Stimulated activated naive CD4-positive, alpha-beta T cell treated with Interleukin-2 at 50 U/mL for 16 hours (primary cell): ENCODE measurements at places on chromosomes 13 and 19.

GRCh38 chr19:31119951-31120690, 229.1 kb downstream of the TSHZ3 start:
- no peak for DNase-seq

- DNase-seq: no peak
Observed at GRCh38 chr13:37069597-37070103, 10.2 kb upstream of the SUPT20H start.

DNA sequence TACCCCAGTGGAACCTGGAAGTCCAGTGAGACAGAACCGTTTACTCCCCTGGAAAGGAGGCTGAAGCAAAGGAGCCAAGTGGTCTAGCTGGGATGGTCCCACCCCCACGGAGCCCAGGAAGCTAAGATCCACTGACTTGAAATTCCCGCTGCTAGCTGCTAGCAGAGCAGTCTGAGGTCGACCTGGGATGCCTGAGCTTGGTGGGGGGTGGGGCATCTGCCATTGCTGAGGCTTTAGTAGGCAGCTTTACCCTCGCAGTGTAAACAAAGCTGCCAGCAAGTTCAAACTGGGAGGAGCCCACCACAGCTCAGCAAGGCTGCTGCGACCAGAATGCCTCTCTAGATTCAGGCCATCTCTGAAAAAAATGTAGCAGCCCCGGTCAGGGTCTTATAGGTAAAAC, 437.0 kb downstream of the SUCLA2 start:
- DNase-seq: no peak

DNA sequence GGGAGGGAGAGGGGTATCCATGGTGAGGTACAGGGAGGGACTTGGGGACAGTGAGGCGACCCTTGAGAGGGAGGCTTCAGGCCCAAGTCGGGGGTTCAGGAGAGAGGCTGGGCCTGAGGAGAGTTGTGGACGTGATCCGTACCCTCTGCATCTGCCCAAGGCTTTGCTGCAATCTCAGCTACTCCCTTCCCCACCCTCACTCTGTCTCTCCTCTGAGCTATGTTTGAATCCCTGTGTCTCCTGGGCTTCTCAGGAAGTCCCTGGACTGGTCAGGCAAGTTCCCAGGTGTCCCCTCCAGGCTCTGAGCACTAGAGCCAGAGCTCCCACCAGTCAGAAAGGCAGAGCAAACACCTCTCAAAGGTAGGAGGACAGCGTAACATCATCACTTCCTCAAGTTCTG, 1.8 kb downstream of the LIN37 start:
- no peak for DNase-seq

GRCh38 chr19:8254286-8255001, 45.3 kb downstream of the CERS4 start:
- DNase-seq: no peak

- DNase-seq: peak; percentile 78
Observed at GRCh38 chr19:10644260-10645007, 9.7 kb upstream of the ILF3 start.

DNA sequence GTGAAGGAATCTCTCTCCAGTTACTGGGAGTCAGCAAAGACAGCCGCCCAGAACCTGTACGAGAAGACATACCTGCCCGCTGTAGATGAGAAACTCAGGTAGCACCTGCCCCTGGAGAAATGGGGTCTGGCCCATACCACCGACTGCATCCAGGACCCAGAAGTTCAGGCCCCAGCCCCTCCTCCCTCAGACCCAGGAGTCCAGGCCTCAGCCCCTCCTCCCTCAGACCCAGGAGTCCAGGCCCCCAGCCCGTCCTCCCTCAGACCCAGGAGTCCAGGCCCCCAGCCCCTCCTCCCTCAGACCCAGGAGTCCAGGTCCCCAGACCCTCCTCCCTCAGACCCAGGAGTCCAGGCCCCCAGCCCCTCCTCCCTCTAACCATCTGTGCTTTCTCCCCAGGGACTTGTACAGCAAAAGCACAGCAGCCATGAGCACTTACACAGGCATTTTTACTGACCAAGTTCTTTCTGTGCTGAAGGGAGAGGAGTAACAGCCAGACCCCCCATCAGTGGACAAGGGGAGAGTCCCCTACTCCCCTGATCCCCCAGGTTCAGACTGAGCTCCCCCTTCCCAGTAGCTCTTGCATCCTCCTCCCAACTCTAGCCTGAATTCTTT, 3.0 kb downstream of the APOC2 start:
- DNase-seq: no peak

- DNase-seq: peak; percentile 16
Observed at GRCh38 chr19:38142176-38143035, 81.6 kb downstream of the DPF1 start.

DNA sequence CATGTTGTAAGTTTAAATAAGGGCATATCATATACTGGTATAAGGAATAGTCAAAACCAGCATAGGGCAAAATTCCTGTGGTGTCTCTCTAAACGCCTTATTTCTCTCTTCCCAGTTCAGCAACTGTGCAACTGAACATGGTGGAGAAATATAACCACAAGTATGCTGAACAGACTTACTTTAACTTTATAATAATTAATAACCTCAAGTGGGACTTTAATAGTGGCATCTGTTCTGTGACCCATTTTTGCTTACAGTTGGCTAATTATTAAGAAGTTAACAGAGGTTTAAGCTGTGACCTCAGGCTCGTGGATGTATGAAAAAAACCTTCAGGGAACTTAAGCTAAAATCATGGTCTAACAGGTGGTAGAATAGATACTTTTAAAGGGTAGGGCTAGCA, 54.3 kb downstream of the MICU2 start:
- no peak for DNase-seq

GRCh38 chr19:2003874-2004273, 11.6 kb downstream of the BTBD2 start:
- no peak for DNase-seq

GRCh38 chr19:3124630-3125029, 11.2 kb upstream of the GNA15 start:
- DNase-seq: no peak

- no peak for DNase-seq
Observed at GRCh38 chr19:30349131-30349730, 23.0 kb upstream of the ZNF536 start.
